ENCODE measurements at places on chromosomes 4 and X.

- no peak for DNase-seq
Measured at GRCh38 chr4:687048-687970, 1.6 kb downstream of the SLC49A3 start.

- DNase-seq: no peak
Measured at GRCh38 chr4:48752246-48752645, 27.8 kb downstream of the FRYL start.

DNA sequence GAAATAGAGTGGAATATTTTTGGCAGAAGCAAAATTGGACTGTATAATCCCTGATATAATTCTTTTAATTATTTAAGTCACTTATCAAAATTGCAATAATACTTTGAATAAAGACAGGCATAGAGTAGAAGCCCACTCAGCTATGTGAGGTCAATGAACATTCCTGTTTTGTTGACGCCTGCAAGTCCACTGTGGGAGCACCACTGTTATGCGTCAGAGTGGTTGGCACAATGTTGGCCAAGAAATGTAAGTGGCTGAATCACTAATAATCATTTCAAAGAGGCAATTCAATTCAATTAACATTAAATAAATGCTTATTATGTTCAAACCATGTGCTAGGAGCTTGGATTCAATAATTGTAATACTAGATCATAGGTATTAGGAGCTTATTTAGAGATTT is 221.0 kb downstream of the SPCS3 start:
- DNase-seq: no peak

GRCh38 chrX:135432453-135432852 is 10.7 kb downstream of the SMIM10L2A start:
- no peak for DNase-seq

- no peak for DNase-seq
Measured at GRCh38 chrX:110877326-110877725, 81.7 kb upstream of the CHRDL1 start.

- DNase-seq: no peak
Measured at GRCh38 chrX:49249071-49249470, 13.8 kb downstream of the CCDC22 start.

DNA sequence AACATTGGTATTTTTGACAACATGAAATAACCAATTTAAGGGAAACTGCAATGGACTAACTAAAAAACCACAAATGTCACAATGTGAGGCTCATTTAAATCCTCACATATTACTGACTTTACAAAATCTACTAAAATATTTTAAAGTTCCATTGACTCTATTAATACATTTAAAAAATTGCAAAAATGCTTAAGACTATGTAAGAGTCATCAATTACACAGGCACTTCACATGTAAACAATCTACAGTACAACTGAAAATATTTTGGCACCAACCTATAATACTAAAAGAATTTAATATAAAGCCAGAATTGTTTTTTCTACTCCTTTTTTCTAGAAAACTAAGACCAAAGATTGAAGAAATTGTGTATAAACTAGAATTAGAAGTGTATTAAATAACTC is 76.8 kb upstream of the RBMXL3 start:
- no peak for DNase-seq

- no peak for DNase-seq
Measured at GRCh38 chrX:34578237-34578636, 78.8 kb downstream of the TMEM47 start.

GRCh38 chrX:10983526-10983925 is 127.6 kb upstream of the HCCS start:
- no peak for DNase-seq

DNA sequence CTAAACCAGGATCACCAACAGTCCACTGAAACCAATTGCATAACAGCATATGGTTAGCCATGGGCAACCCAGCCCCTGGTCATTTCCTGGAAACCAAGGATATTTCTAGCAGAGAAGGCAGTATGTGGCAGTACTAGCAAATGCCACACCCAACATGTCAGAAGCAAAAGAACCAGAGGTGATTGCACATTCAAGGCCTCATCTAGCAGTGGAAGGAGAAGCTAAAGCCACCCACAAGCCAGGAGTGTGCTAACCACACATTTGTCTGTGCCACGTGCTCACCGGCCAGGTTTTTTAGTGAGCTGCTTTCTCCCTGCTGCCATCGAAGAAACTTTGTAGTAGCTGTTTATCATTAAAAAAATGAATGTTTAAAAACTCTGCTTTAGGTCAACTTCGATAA is 42.0 kb downstream of the TEC start:
- no peak for DNase-seq

- no peak for DNase-seq
Measured at GRCh38 chrX:18543738-18544137, 118.3 kb downstream of the CDKL5 start.

DNA sequence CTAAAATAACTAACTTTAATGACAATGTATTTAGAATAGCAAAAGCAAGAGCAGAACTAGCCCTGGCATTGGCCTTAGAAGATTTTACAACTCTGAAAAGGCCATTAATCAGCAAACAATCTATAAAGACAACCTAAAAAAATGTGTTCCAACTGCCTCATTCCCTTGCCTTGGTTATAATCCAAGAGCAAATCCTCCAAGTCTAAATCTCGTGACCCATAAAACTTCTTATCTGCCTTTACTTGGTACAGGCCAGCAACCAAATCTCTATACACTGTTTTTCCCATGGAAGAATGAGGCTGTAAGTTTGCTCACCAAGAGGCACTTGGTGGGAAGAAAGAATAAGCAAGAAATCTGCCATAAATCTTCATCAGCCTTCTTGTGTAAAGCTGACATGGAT is 175.3 kb upstream of the MID1 start:
- DNase-seq: no peak

DNA sequence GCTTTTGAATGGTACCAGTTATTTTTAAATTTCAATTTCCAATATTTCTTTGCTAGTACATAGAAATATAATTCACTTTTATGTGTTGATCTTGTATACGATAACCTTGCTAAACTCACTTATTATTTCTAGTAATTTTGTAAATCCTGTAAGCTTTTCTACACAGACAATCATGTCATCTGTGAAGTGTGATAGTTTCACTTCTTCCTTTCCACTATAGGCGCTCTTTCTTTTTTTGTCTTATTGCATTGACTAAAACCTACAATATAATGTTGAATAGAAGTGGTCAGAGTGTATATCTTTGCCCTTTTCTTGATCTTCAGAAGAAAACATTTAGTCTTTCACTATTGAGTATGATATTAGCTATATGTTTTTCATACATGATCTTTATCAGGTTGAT is 76.6 kb downstream of the ZNF182 start:
- no peak for DNase-seq

DNA sequence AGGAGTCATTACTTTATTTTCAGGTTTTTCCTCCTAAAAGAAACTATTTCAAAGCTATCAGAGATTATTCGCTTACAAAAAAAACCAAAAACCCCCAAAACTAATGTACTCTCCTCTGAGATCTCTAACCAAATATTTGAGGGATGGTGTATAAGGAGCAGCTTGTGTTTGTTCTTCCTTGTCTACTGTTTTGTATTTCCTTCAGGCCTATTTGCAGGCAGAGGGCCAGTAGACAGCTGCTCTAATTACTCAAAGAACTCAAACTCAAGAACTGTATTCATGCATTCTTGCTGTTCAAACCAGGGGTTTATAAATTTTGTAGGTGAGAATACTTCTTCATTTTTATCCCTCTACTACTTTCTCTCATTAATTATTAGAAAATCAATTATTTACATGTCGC is 51.3 kb downstream of the SH3RF1 start:
- DNase-seq: no peak

DNA sequence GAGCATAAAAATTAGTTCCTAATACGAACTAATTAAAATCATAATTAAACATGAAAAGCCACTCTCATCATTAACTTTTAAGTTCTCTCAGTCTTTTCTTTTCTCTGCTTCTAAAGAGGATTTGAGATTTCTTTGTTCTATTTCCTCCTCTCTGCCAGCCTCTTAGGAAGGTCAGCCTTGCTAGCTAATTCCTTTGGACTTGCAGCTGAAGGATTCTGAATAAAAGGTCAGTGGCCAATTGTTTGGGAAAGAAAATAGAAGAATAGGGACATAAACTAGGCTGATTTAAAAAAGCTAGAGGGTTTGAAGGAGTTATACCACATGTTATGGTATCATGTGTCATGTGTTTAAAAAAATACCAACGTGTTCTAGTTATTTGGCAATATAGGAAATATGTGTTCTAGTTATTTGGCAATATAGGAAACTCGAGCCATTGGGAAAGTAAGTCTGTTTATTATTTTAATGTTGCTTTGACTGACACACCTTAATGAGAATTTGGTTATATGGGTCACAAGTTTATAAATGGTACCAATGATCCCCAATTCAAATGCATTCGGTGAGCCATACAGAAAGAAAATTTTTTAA is 1668.7 kb upstream of the PCDH7 start:
- no peak for DNase-seq

DNA sequence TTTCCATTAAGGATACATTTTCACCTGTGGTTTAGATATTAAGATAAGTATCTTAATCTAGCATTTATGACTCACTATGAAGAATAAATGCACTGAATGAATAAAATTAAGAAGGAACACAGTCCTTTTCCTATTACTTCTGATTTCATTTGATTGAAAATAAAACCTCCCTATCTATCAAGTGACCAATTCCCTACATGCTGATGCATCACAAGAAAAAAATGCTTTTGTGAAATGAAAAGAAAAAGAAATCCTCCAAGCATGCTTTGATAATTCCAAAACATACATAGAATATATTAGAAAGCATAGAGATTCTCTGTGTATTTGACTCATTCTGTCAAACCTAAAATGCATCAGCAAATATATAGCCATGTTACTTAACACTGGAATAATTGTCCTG is 37.1 kb downstream of the PCDH10 start:
- no peak for DNase-seq

- DNase-seq: no peak
Measured at GRCh38 chr4:10096978-10097335, 19.6 kb downstream of the WDR1 start.

DNA sequence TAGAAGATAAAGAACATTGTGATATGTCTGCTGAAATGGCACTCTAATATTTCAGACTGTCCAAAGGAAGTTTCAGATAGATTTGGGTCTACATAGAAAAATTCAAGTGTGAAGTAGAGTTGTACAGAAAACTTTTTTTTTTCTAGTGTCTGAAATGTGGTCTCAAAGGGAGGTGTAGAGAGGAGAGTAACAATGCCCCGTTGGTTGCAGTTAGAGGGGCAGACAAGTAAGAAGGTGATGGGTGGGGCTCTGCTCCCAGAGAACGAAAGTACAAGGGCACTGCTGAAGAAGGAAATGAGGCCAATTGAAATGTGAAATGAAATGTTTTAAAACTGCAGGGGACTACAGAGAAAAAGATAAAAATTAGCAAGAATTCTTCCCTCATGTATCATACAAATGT is 177.8 kb downstream of the BANK1 start:
- no peak for DNase-seq

DNA sequence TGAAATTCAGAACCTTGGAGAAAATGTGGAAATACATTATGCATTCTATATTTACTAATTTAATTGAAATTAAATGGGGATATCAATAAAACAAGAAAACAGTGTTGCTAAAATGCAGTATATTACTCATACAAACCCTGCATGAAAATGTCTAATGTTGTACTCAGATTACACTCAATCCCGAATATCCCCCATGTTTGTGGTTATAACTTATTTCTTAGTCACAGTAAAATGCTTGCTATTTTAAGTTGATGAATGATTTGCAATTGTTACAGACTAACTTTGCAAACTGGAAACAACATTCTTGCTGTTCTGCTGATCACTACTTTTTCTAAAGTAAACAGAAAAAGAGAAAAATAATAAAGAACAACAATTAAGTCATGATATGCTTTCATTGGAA is 33.1 kb upstream of the ANXA10 start:
- DNase-seq: no peak

DNA sequence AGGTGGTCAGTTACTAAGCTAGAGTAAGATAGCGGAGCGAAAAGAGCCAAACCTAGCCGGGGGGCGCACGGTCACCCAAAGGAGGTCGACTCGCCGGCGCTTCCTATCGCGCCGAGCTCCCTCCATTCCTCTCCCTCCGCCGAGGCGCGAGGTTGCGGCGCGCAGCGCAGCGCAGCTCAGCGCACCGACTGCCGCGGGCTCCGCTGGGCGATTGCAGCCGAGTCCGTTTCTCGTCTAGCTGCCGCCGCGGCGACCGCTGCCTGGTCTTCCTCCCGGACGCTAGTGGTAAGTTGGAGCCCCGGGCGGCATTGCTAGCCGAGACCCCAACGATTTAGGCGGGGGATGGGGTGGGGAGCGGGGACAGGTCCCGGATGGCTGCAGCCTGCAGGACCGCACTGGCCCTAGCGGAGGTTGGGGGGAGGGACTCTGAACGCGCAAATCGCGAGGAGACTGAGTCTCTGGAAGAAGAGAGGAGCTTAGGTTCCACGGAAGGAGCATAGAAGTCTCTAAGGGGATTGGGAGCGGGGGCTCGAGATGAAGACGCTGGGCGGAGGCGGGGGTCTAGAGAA is 573 bp downstream of the HTR2C start:
- no peak for DNase-seq

- no peak for DNase-seq
Measured at GRCh38 chrX:133493366-133493765, 78.1 kb upstream of the GPC4 start.

DNA sequence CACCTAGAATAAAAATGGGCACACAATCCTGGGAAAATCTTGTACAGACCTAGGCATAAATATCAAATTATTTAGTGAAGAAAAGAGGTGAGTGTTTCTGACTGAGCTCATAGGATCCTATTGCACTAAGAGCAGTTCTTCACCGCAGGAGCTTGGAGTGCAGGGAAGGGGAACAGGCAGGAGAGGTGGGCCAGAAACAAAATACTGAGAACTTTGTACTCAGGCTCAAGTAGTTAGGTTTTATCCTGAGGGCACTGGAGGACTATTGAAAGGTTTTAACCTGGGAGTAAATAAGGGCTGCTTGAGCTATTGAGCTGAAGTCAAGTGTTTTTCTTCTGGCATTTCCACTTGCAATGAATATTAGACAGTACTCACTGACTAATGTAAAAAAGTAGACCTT is 12.2 kb downstream of the EPHA5 start:
- no peak for DNase-seq

DNA sequence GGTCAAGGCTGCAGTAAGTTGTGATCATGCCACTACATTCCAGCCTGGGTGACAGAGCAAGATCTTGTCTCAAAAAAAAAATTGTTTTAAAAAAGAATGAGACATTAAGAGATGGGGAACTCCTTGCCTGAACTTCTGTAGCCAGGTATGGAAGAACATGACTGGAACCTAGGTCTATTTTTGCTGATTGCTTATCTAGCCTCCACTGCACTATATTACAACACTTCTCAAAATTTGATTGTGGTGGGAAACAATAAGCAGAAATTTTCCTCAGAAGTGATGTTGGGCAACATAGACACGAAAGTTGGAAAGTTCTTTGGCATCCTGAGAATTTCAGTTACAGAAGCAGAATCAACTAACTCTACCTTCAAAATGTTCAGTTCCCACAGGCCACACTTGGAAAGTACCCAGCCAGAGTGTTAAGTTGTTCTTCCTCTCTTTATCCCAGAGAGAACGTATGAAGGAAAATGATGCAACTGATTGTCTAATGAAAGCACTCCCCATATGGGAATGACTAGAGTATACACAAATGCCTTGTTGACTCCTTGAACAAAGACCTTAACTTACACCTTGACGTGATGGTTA is 50.0 kb downstream of the LUZP4 start:
- DNase-seq: no peak

- no peak for DNase-seq
Measured at GRCh38 chr4:3772632-3773031, 6.4 kb downstream of the ADRA2C start.

- no peak for DNase-seq
Measured at GRCh38 chr4:1193206-1194009, 21.0 kb upstream of the SPON2 start.

Measured in COR-L47 (cell line).